Bronchial smooth muscle cell (primary cell): ENCODE measurements at places on chromosomes 5 and 9. TPM values are rescaled to one million over a fixed set of nuclear protein-coding genes. Genes with fewer than 3 reads are reported as not detected.

ANKRD18A gene
- not detected in 2 replicates for total RNA-seq

HMGCR gene
- total RNA-seq = 54.4 and 66.2 TPM in 2 replicates

SOWAHA gene
- under 0.01 TPM in 2 replicates for total RNA-seq

DNAH5 gene
- total RNA-seq = 0.47 and 0.60 TPM in 2 replicates

NADK2 gene
- 27.9 and 32.4 TPM in 2 replicates for total RNA-seq

IRX2 gene
- 3.3 and 4.3 TPM in 2 replicates for total RNA-seq

ANKRD34B gene
- total RNA-seq = not detected in 2 replicates

MUSK gene
- 0.32 and 2.1 TPM in 2 replicates for total RNA-seq

EGFLAM gene
- total RNA-seq = 0.16 and 0.26 TPM in 2 replicates

WDR38 gene
- total RNA-seq = not detected in 2 replicates

CEP72 gene
- 1.4 and 1.5 TPM in 2 replicates for total RNA-seq
